ENCODE measurements at places on chromosomes 4 and X.

GRCh38 chr4:99209671-99210070 is 9.4 kb downstream of the ADH6 start:
- DNase-seq = peak; percentile 67

GRCh38 chr4:147773261-147774184 is 41.6 kb downstream of the ARHGAP10 start:
- DNase-seq = no peak

GRCh38 chrX:4572691-4573090 is 859.2 kb upstream of the PRKX start:
- DNase-seq = no peak

- DNase-seq = no peak
These were observed 38.1 kb downstream of the RTL9 start for GRCh38 chrX:110396735-110397134.

- no peak for DNase-seq
These were observed 134.1 kb downstream of the PJA1 start for GRCh38 chrX:69031181-69031580.

- DNase-seq = no peak
These were observed 327.9 kb downstream of the FAT4 start for GRCh38 chr4:125642645-125643044.

Data from fibroblast of skin of scalp (primary cell).